ENCODE measurements at places on chromosomes 5 and 9.

- DNase-seq = no peak
These were observed 1.3 kb downstream of the TXN start for GRCh38 chr9:110255034-110255462.

GRCh38 chr9:74362423-74362822 lies 134.7 kb upstream of the RORB start:
- DNase-seq = no peak

GRCh38 chr5:77131361-77131760 lies 44.3 kb upstream of the ZBED3 start:
- DNase-seq = no peak

- no peak for DNase-seq
These were observed 759.2 kb downstream of the TLR4 start for GRCh38 chr9:118463419-118463818.

DNA sequence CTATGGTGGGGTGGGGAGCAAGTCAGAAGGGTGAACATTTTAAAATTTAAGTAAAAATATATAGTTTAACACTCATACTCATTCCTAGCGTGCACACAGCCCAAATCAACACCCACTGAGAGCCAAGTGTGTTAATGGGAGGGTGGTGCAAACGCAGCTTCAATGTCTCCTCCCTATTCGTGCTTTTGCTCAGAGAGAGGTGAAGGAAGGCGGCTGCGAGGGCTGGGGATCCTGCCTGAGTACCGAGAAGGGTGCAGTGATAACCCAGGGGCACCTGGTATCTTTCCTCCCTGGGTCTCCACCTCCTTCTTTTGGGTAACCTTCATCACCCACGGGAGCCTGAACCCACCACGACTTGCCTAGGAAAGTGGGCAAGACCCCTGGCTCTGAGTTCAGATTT lies 35.0 kb downstream of the FGF1 start:
- no peak for DNase-seq

- DNase-seq = no peak
These were observed at the start of the genes ARPC5L and RPL35 for GRCh38 chr9:124861342-124862229. ARPC5L (plus strand) TSS chr9:124862130; CDS start chr9:124869291, 7,161 bp downstream. RPL35 (minus strand) TSS chr9:124861957; CDS start chr9:124861912, 45 bp downstream.

DNA sequence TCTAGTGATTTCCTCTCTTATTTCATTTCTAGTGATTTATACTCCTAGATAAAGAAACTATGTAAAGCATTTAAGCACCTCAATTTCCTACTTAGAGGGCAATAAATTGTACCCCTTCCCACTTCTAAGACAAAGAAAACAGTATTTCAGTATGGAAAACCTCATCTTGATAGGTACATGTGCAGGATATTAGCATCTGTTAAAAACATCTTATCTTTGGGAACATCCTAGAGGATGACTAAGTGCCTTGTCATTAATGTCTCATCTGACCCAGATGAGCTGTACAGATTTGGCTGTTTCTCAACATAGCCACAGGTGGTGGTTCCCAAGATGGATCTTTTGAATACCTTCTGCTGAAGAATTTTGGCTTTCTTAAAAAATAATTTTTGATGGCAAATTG lies 5.7 kb downstream of the MEGF10 start:
- DNase-seq = no peak

DNA sequence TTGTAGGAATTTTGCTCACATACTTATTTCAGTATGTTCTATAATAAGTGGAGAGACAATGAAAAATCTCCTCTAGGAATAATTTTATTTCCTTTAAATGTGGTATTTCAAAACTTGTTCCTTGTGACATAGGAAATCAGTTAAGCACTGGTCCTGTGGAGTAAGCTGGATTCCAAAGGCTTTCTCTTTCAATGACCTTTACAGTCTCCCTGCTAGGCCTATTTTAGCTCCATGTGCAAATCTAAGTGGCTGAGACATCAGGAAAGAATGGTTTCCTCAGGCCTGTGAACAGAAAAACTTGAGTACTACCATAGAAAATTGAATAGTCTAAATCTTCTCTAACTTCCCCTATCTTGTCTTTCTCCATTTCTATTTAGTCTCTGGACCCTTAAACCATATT lies 514.2 kb upstream of the TLE4 start:
- DNase-seq = no peak

DNA sequence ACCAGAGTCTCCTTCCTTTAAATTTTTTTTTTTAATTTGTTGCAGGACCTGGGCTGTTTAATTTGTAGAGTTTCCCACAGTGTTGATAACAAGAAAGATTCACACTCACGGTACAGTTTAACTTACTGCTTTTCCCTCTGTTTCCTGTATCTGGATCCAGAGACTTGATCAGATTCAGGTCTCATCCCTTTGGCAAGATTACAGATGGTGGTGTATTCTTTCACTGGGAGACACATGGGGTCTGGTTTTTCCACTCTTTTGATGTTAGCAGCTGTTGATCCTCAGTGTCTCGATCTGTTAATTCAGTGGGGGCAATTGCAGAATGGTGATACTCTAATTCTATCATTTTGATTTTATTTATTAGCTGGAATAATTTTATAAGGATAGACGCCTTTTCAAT lies 75.4 kb upstream of the TNFAIP8 start:
- DNase-seq = no peak

DNA sequence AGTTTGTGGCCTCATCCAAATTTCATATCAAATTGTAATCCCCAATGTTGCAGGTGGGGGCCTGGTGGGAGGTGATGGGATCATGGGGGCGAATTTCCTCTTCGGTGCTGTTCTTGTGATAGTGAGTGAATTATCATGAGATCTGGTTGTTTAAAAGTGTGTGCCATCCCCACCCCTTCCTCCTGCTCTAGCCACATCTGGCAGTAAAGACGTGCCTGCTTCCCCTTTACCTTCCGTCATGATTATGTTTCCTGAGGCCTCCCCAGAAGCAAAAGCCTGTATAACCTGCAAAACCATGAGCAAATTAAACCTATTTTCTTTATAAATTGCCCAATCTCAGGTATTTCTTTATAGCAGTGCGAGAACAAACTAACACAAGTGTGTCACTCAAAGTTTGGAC lies 71.0 kb upstream of the MOCS2 start:
- no peak for DNase-seq

- no peak for DNase-seq
These were observed 14.6 kb downstream of the UBE2D2 start for GRCh38 chr5:139575751-139576150.

- no peak for DNase-seq
These were observed 437.8 kb downstream of the ARHGEF28 start for GRCh38 chr5:74063821-74064220.

- DNase-seq = no peak
These were observed 6.1 kb upstream of the CRB2 start for GRCh38 chr9:123349691-123350480.

DNA sequence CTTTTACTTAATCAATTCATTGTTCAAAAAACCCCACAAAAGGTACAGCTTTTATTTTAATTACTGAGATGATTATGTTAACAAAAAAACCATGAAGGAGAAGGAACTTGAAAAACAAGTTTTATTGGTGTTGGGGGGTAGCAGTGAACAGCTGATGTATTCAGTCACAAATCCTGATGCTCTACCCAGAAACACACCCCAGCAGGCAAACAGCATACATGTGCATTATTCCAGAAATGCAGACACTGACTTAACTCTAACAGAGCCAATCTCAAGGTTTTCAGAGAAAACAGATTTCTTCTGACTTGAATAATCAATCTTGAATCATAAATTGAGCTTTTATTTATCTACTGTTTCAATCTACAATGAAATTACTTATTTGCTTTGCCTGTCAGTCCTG lies 175.2 kb downstream of the ZSWIM6 start:
- DNase-seq = no peak

GRCh38 chr5:135216471-135217343 lies 182.3 kb downstream of the MACROH2A1 start:
- no peak for DNase-seq

DNA sequence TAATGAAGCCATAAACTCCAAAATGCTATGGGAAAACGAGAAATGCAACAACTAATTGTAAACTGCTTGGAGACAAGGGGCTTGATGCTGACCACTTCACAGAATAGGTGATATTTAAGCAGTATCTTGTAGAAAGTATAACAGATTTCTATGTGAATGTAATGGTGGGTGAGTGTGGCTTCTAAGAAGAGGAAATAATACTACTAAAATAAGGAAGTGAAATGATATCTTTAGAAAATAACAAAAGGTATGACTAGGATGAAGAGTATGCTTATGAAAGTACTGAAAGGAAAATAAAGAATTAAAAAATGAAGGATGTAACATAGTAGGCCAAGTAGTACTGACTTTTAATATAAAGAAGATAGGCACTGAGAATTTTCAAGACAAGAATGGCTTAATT lies 94.2 kb downstream of the AGTPBP1 start:
- no peak for DNase-seq

- no peak for DNase-seq
These were observed 74.0 kb upstream of the PLPP1 start for GRCh38 chr5:55608595-55609349.

DNA sequence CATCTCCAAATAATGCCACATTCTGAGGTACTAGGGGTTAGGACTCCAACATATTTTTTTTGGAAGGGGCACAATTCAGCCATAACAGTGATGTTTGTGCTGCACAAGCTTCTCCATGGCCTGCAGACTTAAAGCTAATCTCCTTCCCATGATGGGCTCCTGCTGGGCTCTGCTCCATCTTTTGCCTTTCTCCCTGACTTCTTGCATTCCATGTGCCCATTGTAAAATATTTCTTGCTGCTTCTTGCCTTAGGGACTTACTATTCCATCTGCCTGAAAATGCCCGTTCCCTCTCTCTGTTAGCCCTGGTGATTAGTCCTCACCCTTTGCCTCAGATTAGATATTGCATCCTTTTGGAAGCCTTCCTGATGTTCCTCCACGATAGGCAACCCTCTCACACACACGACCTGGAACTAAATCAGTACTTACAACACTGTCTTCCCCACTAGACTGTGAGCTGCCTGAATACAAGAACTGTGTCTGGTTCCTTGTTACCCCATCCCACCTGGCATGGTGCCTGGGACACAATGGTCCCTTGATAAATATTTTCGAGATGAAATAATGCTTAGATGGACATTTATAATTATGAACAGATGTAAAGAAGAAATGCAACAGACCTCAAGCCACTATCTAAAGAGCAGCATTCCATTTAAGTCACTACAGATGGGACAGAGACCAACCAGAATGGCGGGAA lies 33.5 kb downstream of the OR1J1 start:
- no peak for DNase-seq

GRCh38 chr5:59390074-59390659 lies 503.4 kb downstream of the PDE4D start:
- no peak for DNase-seq

GRCh38 chr9:134575901-134576176 lies 65.8 kb upstream of the COL5A1 start:
- DNase-seq = no peak

DNA sequence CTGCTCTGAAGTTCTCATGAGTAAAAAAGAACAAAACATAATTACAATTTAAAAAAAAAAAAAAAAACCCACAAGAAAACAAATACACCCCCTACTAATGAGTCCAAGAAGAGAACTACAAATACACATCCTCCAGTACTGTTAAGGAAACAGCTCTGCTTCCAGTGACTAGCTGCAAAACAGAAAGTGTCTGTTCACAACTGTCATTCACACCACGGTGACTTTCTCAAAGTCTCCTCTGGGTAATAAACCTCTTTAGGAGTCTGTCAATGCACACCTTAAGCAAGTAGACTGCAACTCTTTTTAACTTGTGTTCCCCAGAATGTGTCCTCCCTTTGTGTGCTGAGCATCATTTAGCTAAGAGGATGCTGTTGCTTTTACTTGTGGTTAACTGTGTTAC lies 6.2 kb downstream of the REEP5 start:
- DNase-seq = no peak

GRCh38 chr5:39202597-39203274 lies 16.6 kb downstream of the FYB1 start:
- DNase-seq = no peak

- no peak for DNase-seq
These were observed at the start of gene ST6GALNAC6 for GRCh38 chr9:127899128-127899943. ST6GALNAC6 (minus strand) TSS chr9:127899603; CDS start chr9:127897981, 1,622 bp downstream.

GRCh38 chr9:98236901-98237487 lies 18.5 kb downstream of the TBC1D2 start:
- DNase-seq = no peak

DNA sequence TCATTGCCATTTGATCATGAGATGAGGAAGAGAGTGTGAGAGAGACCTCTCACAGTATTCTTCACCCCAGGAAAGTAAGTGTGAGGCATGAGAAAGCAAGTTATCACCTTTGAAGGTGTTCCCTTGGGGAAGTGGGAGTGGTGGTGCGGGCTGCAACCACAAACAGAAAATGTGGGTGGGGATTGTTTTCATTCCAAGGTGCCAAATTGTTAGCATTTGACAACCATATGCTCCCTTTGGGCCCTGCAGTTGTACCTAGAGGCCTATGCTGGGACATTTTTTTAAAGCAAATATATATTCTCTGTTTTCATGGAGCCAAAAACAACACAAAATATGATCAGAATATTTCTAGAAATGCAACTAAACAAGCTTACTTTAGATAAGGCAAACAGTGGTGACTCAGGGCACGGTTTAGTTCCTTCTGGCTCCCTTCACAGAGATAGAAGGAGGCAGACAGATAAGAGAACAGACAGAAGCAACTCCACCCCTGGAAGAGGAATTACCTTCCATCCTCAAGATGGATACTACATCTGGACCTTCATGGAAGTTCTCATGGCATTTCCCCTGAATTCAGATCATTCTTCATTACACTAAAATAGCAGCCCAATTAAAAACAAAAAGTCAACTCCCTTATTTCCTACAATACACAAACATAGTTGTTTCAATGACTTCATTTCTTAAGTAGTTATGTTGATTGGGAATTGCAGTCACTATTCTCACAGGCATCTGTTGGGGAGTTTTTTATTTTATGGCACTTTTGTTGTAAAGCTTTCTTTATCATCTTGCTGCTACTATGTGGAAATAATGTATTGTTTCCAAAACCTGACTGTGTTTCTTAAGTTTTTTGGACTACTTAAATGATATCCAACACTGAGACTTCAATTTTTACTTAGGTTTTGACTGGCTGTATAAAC lies 416.6 kb downstream of the PLK2 start:
- no peak for DNase-seq

DNA sequence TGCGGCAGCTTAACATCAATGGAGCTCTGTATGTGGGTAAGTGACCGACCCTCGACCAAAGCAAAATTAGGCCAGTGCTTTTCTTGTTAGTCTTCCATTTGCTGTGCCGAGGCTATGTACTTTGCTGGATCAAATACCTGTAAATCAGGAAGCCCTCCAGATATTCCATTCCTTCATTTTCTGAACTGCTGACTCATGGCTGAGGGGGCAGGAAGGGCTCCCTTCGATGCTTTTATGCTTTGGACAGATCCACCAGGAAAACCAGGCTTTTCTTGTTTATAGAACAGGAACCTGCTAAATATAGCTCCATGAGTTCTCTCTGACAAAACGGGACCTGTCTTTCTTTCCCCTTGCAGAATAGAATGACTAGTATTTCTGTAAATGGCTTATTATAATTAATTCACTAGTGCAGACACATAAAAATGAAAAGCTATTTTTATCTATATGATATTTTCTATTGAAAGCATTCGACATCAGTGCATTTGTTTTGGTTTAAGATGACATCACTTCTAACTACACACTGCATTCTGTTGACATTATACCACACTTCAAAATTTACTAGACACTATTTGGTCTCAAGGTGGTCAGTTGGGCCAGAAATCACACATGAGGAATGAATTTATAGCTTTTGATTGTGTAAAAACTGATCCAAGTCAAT lies 93.3 kb downstream of the LIFR start:
- DNase-seq = no peak

- no peak for DNase-seq
These were observed 65.1 kb downstream of the NEK6 start for GRCh38 chr9:124322618-124323432.

Data from glomerular endothelial cell (primary cell).